ENCODE measurements at places on chromosomes 3 and 15. TPM values are rescaled to one million over a fixed set of nuclear protein-coding genes. Genes with fewer than 3 reads are reported as not detected.

LTF gene
- polyA plus RNA-seq, result not detected

ST8SIA2 gene
- polyA plus RNA-seq, result not detected

TPRG1 gene
- not detected for polyA plus RNA-seq

CYP1A2 gene
- not detected for polyA plus RNA-seq

LCTL gene
- 0.31 TPM for polyA plus RNA-seq

SLC9C1 gene
- polyA plus RNA-seq, result not detected

CD96 gene
- 154 TPM for polyA plus RNA-seq

SCAMP5 gene
- not detected for polyA plus RNA-seq

SPATA12 gene
- polyA plus RNA-seq, result not detected

DNA sequence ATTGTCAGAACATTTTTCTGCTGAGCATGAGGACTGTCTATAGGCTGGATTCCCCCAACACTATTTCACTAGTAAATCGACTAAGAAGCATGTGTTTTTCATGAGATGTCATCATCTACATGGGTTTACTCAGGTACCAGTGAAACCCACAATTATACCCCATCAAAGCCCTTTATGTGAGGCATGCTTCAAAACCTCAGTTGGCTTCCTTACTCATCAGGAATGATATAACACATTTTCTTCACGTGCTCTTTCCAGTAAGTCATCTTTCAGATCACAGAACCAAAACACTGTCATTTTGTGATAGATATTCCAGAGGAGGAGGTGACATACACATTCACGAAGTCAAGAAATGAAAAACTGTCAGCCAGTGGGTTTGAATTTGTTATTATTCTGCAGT, 116.5 kb downstream of the ANO10 start:
- no peak for DNase-seq

- no peak for DNase-seq
Measured at GRCh38 chr3:20141316-20141715, 44.7 kb downstream of the SGO1 start.

- DNase-seq, result no peak
Measured at GRCh38 chr15:65207280-65207840, 3.9 kb downstream of the CILP start.

GRCh38 chr3:154123906-154124305, 2.7 kb downstream of the ARHGEF26 start:
- no peak for DNase-seq

DNA sequence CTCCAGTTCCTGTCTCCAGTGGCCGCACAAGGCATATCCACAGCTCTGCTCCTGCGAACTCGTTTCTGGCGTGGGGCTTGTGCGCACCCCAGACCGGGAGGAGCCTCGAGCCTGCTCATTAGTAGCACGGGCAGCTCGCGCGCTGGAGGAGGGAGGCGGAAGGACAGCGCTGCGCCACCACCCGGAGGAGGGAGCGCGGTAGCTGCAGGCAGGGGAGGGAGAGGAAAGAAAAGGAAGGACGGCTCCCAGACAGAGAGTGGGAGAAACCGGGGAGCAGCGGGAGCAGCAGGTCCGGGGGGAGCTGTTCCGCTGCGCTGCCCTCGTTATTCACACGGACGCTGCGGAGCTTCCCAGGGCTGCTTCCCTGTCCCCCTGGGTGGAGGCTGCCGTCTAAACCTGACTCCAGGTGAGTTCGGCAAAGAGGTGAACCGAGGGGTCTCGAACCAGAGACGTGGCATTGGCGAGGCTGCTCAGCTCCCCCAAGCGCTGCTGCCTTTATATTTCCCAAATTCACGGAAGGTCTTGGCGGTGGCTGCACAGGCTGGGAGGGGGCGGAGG, 121.3 kb upstream of the ZNF717 start:
- DNase-seq, result no peak

GRCh38 chr3:113441051-113441770, at the start of gene CFAP44:
Gene CFAP44, minus strand, starts transcription at chr3:113441493. Its CDS starts 7,829 bp downstream, at chr3:113433664.
- peak; percentile 42 for DNase-seq

DNA sequence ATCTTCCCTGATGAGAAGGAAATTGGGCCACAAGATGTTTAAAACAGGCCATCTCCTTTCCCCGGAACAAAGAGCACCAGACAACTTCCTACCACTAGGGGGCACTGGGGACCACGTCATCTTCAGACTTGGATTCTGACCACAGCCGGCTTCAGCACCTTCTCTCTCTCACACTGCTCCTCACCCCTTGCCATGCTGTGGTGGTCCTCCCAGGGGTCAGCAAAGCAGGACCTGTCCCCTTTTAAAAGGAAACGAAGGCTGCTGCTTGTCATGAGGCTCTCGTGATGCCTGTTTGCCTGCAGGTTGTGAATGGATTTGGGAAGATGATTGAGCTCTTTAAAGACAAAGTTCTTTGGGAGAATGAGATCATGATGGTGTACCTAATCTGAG, 16.2 kb downstream of the RFT1 start:
- DNase-seq, result peak; percentile 73

- DNase-seq, result no peak
Measured at GRCh38 chr15:77804210-77804609, 171.5 kb upstream of the LINGO1 start.

DNA sequence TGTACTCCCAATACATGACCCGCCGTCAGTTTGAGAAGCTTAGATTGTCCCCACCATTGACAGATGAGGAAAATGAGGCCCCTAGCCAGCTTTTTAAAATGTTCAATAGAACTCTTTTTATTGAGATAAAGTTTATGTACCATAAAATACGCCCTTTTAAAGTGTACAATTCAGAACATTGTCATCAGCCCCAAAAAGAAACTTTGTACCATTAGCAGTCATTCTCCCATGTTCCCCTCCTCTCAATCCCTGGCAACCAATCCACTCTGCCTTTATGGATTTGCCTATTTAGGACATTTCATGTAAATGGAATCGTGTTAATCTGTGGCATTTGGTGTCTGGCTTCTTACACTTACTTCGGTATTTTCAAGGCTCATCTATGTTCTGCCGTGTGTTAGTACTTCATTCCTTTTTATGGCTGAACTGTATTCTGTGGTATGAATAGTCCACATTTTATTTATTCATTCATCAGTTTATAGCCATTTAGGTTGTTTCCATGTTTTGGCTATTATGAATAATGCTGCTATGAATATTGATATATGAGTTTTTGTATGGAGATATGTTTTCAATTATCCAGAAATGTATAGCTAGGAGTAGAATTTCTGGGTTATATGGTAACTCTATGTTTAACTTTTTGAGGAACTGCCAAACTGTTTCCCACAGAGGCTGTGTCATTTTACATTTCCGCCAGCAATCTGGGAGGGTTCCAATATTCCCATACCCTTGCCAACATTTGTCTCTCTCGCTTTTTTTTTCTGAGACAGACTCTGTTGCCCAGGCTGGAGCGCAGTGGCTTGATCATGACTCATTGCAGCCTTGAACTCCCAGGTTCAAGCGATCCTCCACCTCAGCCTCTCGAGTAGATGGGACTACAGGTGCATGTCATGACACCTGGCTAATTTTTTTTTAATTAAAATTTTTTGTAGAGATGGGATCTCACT, 15.3 kb upstream of the PTPN23 start:
- DNase-seq, result no peak

GRCh38 chr3:122101646-122102045, 46.5 kb downstream of the CD86 start:
- peak; percentile 50 for DNase-seq

DNA sequence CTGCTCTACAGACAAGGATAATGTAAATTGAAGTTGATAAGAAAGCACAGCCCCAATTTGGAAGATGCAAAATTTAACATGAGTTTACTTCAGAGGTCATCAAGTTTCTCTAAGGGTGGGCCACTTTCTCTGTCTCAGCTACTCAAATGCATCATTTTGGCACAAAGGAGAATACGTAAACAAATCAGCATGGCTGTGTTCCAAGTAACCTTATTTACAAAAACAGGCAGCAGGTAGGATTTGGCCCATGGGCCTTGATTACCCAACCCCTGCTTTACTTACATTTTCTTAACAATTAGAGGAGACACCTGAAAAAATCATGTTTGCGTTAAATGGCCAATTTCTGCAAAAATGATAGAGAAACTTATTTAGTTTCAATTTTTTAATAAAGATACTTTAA, 181.7 kb downstream of the GBE1 start:
- DNase-seq, result no peak

DNA sequence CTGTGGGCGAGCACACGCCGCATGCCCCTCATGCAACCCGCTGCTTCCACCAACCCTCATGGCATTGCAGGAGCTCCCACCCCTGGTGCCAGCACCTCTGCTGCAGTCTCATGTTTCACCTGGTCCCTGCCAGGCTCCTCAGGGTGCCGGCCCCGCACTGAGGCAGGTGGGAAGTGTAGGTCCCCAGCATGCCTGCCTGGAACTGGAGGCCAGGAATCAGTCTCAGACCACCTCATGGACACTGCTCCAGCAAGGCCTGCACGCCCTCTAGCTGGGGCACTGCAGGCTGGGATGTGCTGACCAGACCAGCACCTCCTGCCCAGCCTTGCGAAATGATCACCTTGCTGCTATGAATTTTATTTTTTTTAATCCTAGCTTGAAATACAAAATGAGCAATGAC, 39.1 kb downstream of the OCA2 start:
- DNase-seq, result no peak

DNA sequence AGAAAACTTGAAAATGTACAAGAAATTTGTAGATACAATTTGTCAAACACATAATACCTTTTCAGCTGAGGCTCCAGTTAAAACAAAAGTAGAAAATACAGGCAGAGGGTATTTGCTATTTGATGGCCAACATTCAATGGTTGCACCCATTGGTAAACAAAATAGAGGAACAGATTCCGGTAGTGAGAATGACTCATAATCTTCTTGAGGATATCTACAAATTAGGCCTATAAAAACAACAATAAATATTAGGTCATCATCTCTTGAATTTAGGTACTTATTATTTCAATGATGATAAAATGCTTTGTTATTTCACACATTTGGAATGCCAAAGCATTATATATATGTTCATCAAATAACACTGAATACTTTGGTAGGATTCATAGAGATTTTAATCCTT, 53.4 kb downstream of the DENND4A start:
- no peak for DNase-seq

- peak; percentile 60 for DNase-seq
Measured at GRCh38 chr3:196837819-196838420, 29.8 kb upstream of the SENP5 start.

GRCh38 chr15:79339588-79340314, 28.8 kb downstream of the TMED3 start:
- no peak for DNase-seq

GRCh38 chr3:192413461-192413860, 313.9 kb downstream of the FGF12 start:
- no peak for DNase-seq

DNA sequence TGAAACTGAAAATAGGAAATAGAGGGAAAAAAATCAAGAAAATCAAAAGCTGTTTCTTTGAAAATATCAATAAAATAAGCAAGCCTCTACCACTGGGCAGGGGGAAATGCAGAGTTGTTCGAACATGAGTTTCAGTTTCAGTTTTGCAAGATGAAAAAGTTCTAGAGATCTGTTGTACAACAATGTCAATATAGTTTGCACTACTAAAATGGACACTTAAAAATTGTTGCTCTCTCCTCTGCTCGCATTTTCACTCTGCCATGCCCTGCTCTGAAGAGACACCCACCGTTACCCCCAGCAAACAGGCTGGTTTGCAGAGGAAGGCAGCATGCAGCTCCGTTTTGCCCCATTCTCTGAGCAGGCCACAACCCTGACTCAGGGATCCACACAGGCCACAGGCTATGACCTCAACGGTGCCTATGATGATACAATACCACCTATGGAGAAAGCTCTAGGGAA, 64.5 kb downstream of the ZNF148 start:
- peak; percentile 5 for DNase-seq

- peak; percentile 88 for DNase-seq
Measured at GRCh38 chr15:74781431-74782258, at the start of gene CSK. Gene CSK, plus strand, starts transcription at chr15:74782080. Its CDS starts 16,218 bp downstream, at chr15:74798298.

- DNase-seq, result no peak
Measured at GRCh38 chr3:171778493-171778892, 31.8 kb downstream of the PLD1 start.

DNA sequence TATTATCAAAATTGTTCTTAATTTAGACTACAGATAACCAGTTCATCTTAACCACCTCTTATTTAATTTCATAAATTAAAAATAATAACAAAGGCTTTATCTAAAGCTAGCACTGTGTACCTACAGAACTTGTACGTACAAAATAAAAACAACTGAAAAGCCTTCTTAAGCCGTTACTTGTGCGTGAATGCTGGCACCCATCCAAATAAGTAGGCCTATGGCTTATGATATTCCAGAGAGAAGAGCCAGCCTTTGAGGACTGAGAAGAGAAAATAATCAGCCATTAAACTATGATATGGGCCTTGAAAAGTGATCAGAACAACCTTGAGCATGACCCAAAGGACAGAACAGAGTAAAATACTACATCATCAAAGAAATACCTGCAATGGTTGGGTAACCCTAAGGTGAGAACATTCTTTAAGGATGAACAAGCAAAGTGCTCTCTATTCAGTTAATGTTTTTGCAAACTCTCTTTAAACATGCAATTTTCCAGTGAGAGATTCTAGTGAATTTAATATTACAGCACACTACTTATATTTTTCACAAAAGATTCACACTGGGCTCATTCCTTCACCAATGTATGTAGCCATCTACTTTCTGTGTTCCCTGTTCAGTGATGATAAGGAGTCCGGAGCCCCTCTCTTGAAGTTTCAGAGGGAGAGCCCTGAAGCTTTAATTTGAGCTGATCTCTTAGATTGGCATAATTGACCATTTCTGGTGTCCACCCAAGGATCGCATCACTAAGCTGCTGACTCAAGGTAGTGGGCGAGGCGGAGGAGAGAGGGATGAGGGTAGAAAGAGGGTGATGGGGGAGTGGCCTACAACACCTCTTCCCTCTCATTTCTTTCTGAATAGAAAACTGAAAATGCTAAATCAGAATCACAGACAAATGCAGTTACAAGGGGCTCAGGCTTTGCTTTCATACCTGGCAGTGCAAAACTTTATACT, 7.7 kb upstream of the ACTC1 start:
- DNase-seq, result no peak

- DNase-seq, result no peak
Measured at GRCh38 chr3:147934451-147935180, 525.5 kb downstream of the ZIC1 start.
